ENCODE measurements at places on chromosomes 7 and 10.

GRCh38 chr10:12179606-12180170 lies 16.0 kb downstream of the NUDT5 start:
- DNase-seq, result no peak

GRCh38 chr10:34163075-34163905 lies 651.8 kb downstream of the PARD3 start:
- no peak for DNase-seq

- DNase-seq, result no peak
These were observed 13.6 kb upstream of the DPYSL4 start for GRCh38 chr10:132173185-132173584.

- no peak for DNase-seq
These were observed 22.2 kb upstream of the WNT16 start for GRCh38 chr7:121306565-121306964.

Data from H54 (cell line).